Stomach (tissue), 19 donors: ENCODE measurements at places on chromosomes 3 and 15. TPM values are rescaled to one million over a fixed set of nuclear protein-coding genes. Genes with fewer than 3 reads are reported as not detected.

DNA sequence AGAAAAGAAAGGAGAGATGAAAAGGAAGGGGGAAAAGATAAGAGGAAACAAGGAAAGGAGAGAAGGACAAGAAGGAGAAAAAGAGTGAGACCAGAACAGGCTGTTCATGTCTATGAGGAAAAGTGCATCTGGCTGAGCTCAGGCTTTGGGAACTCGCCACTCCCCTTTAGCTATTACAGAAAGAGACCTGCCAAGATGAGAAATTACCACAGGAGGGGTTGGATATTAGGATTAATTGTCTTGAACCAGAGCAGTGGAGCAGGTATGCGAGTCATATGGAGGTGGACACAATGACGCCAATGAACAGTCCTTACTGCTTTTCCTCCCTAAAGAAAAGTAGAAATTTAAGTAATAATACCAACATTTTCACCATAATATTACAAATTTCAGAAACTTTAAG lies 577.0 kb upstream of the ARRDC4 start:
- DNase-seq = no peak

DNA sequence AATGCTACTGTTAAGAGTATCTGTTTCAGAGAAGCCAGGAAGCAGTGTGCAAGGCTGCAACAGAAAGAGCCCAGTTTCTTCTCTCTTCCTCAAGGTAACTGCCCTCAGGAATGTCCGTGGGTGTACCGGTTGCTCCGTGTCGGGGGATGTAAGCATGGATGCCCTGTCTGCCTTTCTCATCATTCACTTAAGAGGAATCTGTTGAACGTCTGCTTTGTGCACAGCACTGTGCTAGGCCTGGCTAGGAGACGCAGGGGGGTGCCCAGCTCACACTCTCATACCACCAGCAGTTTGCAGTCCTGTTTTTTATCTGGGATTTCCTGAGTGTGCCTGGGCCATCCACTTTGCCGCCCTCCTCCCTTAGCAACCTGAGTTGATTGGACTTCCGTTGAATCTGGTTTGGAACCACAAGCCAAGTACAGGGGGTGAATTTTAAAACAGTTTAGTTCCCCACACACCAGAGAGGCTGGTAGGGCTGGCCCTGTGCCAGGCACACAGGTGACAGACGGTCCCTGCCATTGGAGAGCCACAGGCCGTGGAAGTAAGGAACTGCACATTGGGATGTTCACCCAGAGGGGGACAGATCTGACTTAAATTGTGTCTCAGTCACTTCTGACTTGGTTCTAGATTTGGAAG lies 11.2 kb downstream of the BOC start:
- DNase-seq = peak; percentile 24

DNA sequence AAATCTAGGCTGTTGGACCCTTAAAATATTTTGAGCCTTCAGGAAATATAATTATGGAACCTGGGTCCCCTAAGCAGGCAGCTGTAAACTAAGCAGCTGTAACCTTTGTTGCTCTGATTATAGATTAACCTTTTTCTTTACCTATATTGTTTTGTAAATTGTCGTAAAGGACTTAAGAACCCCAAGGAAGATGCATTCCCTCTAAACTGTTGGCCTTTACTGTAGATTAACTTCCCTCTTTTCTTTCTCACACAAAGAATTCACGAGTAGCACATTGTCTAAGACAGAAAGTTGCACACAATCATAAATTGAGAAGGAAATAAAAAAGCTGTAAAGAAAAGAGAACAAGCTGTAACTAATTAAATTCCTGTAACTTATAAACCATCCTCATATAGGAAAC lies 877.3 kb downstream of the ROBO2 start:
- DNase-seq = no peak

DNA sequence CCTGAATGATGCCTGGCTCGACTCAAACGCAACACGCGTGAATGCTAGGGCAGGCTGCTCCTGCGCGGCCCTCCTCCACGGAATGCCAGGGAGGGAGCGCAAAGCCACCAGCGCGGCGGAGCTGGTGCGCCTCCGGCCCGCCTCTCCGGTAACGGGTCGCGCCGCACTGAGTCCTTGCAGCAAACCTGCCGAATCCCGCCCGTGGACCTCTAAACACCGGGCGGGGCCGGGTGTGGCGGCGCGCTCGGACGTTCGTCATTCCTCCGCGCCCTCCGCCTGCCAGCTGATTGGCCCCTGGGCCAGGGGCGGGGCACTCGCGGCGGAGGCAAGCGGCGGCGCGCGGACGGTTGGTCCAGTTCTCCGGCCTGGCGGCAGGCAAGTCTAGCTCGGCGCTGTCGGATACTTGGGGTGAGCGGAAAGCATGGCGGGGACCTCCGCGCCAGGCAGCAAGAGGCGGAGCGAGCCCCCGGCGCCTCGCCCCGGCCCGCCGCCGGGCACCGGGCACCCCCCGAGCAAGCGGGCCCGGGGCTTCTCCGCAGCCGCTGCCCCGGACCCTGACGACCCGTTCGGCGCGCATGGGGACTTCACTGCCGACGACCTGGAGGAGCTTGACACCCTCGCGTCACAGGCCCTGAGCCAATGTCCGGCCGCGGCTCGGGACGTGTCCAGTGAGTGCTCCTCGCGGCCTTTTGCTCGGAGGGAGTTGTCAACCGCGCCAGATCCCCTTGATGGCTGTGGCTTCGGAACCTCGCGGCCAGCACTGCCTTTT lies at the start of gene ATRIP:
Gene ATRIP (plus strand): TSS at position 313 of the 769 bp plus-strand sequence. CDS start 109 bp downstream, at position 422.
- peak; percentile 92 for DNase-seq

DNA sequence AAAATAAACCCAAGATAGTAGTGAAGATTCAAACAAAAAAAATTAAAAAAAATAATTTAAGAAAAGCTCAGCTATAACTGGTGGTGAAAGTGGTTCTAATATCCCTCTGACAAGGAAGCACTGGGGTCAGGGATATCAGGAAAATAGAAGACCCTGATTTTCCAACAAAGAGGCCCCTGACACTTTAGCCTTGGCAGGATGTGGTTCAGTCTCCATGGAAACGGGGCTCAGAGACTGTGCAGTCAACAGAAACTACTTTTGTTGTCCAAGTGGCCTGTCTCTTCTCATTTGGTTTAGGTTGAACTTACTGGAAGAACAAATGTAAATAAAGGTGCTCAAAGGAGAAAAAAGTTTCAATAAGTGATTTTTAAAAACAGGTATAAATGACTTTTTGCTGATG lies 27.2 kb downstream of the INTS14 start:
- peak; percentile 74 for DNase-seq

The CBLB gene
- total RNA-seq = 75.9 TPM
